ENCODE measurements at places on chromosomes 3 and 15. TPM values are rescaled to one million over a fixed set of nuclear protein-coding genes. Genes with fewer than 3 reads are reported as not detected.
A peak's percentile ranks its signal among the peaks of the same experiment; 100 is the strongest.

Gene BMF
- 27.4 TPM for total RNA-seq

GRCh38 chr15:68210821-68211655 lies 5.9 kb upstream of the CALML4 start:
- peak; percentile 73 for DNase-seq

Gene CASR
- total RNA-seq, result 0.28 TPM

Gene NMB
- total RNA-seq, result not detected

DNA sequence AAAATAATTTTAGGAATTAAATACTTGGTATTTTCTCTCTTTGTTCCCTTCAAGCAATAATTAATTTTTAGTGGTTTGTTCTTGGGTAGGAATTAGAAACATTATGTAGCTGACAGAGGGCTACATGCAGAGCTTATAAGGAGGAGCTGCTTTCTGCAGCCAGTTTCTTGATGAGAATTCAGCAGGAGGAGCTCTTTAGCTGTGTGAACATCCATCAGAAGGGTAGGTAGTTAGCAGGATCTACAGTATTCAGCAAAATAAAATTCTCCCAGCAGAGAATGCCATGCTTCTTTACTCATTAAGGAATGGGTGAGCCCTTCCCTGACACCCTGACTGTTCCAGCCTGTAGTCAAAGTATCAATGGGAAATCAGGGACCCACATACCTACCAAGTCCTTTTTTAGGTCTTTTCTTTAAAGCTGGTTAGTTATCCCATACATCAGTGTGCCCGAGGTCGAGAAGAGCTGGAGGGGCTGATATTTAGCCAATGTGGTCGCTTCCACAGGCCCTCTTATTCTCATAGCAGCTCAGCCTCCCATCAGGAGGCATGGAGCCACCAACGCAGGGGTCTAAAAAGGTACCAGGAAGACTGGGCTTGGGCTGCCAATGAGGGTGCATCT lies 54.0 kb downstream of the KCNAB1 start:
- DNase-seq, result no peak

Gene ARHGEF26
- 28.0 TPM for total RNA-seq

Gene GOLGA6L10
- total RNA-seq, result 5.8 TPM

Gene NUSAP1
- total RNA-seq, result 7.9 TPM

Gene ASB7
- total RNA-seq, result 15.7 TPM

- no peak for DNase-seq
These were observed 567.1 kb upstream of the NR2F2 start for GRCh38 chr15:95763426-95763825.

GRCh38 chr3:59284926-59285325 lies 235.1 kb upstream of the CFAP20DC start:
- DNase-seq, result no peak

DNA sequence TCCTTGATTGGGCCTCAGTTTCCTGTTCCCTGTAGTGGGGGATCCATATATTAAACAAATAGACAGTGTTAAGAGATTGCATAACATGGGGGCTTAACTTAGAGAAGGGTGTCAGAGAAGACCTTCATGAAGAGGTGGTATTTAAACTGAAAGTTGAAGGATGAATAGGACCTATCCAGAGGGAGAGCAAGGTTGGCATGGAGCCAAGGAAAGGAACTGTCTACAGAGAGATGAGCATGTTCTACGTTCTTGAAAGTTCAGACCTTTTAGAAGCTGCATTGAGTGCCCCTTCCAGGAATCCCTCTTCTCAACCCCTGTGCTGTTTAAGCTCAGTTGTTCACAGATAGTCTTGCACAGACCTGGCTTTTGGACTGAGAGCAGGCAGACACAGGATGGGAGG lies 2.4 kb downstream of the HTD2 start:
- DNase-seq, result no peak

DNA sequence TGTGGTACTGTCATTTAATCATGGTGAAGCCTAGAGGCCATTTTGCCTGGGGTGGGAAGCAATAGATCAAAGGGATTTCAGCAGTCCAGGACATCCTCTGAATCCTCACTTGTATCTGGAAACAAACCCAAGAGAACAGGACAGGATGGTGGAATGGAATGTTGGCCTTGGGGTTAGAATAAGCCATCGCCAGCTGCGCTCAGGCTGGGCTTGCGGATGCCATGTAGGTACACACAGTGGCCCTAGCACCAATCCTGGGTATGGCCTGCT lies 76.5 kb upstream of the ALDH1A3 start:
- DNase-seq, result no peak

Gene ATP2B2
- not detected for total RNA-seq

Gene NGLY1
- 53.8 TPM for total RNA-seq

DNA sequence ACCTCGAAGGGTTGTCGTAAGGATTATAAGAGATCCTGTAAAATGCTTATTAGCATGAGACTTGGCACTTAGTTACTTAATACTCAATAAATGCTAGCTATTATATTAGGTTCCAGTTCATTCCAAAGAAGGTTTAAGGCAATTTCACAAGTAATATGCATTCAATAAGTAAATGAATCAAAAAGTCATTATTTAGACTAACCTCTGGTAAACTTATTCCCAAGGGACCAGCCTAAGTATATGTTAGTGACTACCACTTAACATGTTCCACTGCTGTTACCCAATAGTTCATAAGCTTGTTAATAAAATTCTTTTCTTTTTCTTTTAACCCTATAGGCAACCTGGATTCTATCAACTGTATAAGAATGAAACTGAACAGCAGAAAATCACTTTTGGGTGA lies 5.1 kb downstream of the PDCD10 start:
- DNase-seq, result no peak

- DNase-seq, result no peak
These were observed 25.1 kb upstream of the CPNE9 start for GRCh38 chr3:9678493-9678892.

- DNase-seq, result no peak
These were observed 132.2 kb upstream of the NR2E3 start for GRCh38 chr15:71678191-71678590.

Gene SEMA6D
- 115 TPM for total RNA-seq

DNA sequence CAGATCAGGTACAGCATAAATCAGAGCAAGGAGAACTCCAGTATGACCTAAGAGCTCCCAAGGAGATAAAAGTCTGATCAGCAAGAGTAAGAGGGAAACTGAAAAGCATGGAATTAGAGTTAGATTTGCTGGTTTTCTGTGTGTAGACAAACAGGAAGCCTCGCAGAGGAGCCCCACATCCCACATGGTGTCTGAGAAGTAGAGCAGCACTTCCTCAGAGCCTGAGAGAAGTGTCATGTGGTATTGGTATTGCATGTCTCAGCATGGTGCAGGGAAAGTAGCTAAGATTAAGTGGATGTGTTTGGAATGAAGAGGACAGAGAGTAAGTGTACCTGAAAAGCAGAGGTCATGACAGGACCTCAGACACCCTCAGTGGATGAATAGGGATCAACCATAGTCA lies 175.4 kb upstream of the GBE1 start:
- DNase-seq, result no peak

DNA sequence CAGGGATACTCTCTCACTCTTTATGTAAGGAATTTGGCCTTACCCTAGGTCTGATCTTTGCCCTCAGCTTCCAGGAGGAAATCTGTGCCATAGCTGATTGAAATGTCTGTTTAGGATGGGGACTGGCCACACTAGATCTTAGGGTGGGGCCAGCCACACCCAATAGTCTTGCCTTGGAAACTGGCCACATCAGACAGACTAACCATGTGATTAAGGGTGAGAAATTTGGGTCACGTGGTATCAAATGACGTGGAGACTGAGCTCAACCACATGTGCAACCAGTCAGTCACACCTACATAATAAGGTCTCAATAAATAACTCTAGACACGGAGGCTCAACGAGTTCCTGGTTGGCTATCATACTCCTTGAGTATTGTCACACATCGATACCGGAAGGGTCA lies 113.5 kb downstream of the CNTN3 start:
- no peak for DNase-seq

DNA sequence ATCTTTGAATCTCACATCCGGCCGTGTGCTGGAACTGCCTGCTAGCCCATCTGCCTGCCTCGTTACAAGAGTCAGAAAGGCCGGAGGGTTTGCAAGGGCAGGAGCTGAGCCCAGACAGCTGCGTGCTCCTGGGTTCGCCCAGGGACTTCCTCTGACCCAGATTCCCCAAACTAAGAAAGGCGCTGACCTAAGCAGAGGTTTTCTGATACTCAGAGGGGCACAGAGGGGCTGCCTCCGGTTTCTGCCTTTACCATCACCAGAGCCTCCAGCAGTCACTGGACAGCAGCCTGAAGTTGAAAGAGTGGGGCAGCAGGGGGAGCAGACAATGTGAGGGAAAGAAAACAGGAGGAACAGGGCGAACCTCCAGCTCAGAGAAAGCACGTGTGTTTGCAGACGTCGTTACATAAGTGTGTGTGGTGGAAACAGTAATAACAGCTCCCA lies 33.4 kb upstream of the RAD18 start:
- DNase-seq, result no peak

Gene GRK7
- not detected for total RNA-seq

DNA sequence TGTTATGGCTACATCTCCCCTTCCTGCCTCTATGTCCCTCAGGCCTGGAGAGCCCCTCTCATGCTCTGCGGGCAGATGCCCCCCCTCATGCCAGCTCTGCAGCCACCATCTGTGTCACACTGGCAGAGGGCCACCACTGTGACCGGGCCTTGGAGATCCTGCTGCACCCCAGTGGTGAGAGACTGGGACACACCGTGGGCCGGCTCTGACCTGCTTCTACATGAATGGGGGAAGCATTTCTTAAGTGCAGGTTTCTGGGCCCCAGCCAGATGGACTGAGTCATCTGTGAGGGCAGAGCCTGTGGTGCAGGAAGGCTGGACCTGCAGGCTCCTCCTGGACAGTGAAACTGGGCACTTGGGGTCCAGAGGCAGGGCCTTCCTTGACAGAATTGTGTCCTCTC lies 4.8 kb downstream of the VWA5B2 start:
- no peak for DNase-seq

GRCh38 chr15:66963710-66964109 lies 101.7 kb upstream of the SMAD3 start:
- no peak for DNase-seq

Gene LRRN1
- total RNA-seq, result 1.5 TPM

Gene EFHB
- total RNA-seq, result 0.35 TPM

DNA sequence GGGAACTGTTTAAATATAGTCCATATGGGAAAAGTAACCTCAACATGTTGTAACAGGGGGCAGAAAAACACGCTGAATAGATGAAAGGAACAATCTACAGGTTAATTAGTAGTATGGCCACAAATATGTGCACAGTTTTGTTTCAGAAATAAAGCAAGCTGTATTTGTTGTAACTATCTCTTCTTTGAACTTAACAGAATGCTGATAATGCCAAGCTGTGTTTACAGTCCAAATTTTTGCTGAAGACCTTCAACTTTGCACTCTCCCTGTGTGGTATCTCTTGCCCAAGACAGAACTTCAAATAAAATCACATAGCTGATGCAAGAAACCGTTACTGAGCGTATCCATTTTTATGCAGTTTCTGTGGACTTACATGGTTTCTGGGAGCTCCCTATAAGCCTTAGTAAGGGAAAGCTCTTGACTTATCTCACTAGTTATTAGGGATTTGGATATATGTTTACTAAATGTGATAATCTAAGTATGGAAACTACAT lies 425.4 kb upstream of the TPRG1 start:
- DNase-seq, result no peak

Gene LMAN1L
- total RNA-seq, result not detected

GRCh38 chr3:16504242-16504641 lies 9.3 kb downstream of the RFTN1 start:
- DNase-seq, result no peak

Gene ACSBG1
- not detected for total RNA-seq

Gene MOBP
- not detected for total RNA-seq

DNA sequence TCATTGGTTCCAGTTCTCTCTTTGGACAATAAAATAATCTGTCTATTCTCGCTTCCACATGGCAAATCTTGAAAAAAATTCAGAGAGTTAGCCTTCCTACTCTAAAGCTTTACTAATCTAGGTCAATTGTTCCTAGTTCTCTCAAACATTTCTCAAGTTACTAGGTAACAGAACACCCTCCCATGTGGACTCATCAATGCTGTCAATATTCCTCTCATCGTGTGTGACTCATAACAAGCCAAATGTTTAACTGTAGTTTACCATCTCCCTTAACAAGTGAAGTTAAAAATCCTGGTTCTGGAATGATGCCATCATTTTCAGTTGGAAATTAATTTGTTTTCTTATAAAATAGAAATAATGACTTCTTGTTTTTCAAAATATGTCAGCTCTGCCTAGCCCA lies 438.6 kb downstream of the ROBO1 start:
- no peak for DNase-seq

DNA sequence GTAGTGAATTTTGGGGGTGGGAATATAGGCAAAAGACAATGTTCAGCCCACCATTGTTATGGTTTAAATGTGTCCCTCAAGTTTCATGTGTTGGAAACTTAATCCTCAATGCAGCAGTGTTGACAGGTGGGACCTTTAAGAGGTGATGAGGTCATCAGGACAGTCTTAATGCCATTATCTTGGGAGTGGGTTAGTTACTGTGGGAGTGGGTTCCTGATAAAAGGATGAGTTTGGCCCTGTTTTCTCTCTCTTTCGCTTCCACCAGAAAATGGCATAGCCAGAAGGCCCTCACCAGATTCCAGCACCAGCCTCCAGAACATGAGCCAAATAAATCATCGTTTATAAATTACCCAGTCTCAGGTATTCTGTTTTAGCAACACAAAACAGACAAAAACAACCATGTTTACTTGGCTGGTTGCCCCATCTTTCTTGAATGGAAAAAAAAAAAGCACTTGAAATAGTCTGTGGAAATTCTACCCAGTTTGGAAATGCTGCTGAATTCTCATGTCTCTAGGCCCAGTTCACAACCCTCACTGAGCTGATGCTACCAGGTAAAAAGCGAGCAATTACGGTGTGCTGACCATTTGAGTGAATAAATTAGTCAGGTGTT lies 31.0 kb upstream of the MFSD1 start:
- DNase-seq, result no peak

Gene TMED3
- total RNA-seq, result 29.3 TPM

Gene BUB1B
- total RNA-seq, result 10.6 TPM

Gene COL6A5
- not detected for total RNA-seq

DNA sequence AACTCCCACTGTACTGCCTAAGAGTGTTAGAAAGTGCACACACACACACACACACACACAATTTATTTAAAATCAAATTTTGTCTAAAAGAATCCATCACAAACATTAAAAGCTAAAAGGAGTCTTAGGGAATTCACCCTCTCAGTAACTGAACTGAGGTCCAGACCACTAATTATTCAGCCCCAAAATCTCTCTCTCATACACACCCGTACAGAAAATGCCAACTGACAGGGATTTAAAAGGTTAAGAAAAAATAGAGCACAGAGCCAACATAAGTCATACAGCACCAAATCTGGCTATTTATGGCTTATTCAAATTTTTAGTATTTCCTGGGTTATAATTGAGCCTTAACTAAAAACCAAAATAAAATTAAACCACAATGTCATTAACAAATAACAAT lies 20.7 kb downstream of the GBE1 start:
- DNase-seq, result no peak

Gene PRR20G
- not detected for total RNA-seq

- no peak for DNase-seq
These were observed 632.1 kb upstream of the ALCAM start for GRCh38 chr3:104734627-104735026.

- DNase-seq, result no peak
These were observed 47.0 kb downstream of the SUSD5 start for GRCh38 chr3:33171580-33171979.

All from Peyer's patch (tissue), 4 donors.